Lung microvascular endothelial cell (primary cell): ENCODE measurements at places on chromosomes 6 and 20.

GRCh38 chr20:54665812-54666211 lies 190.4 kb downstream of the DOK5 start:
- no peak for DNase-seq

- peak; percentile 42 for DNase-seq
Measured at GRCh38 chr20:1171461-1172093, 13.2 kb downstream of the TMEM74B start.

- DNase-seq = peak; percentile 42
Measured at GRCh38 chr6:21935561-21936028, 342.0 kb downstream of the SOX4 start.

GRCh38 chr6:55713436-55713835 lies 134.4 kb upstream of the HMGCLL1 start:
- DNase-seq = no peak

DNA sequence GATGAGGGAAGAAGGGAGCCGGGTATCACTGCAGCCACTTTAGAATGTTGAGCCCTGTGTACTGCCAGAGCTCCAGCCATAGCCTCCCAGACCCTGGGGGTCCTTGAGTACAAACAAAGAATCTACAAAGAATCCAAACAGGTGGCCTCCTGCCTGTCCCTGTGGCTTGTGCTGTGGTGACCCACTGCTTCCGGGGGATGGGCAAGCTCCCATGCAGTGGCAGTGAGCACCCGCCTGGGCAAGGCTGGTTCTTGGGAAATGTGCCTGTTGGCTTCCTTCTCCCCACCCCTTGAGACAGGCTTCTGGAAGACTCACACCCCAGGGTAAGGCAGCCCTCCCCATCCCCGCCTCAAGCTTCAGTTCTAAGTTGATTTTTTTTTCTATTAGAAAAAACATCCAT lies 13.9 kb downstream of the SIRPA start:
- DNase-seq = no peak

GRCh38 chr20:36728986-36729385 lies 16.9 kb downstream of the NDRG3 start:
- peak; percentile 4 for DNase-seq

DNA sequence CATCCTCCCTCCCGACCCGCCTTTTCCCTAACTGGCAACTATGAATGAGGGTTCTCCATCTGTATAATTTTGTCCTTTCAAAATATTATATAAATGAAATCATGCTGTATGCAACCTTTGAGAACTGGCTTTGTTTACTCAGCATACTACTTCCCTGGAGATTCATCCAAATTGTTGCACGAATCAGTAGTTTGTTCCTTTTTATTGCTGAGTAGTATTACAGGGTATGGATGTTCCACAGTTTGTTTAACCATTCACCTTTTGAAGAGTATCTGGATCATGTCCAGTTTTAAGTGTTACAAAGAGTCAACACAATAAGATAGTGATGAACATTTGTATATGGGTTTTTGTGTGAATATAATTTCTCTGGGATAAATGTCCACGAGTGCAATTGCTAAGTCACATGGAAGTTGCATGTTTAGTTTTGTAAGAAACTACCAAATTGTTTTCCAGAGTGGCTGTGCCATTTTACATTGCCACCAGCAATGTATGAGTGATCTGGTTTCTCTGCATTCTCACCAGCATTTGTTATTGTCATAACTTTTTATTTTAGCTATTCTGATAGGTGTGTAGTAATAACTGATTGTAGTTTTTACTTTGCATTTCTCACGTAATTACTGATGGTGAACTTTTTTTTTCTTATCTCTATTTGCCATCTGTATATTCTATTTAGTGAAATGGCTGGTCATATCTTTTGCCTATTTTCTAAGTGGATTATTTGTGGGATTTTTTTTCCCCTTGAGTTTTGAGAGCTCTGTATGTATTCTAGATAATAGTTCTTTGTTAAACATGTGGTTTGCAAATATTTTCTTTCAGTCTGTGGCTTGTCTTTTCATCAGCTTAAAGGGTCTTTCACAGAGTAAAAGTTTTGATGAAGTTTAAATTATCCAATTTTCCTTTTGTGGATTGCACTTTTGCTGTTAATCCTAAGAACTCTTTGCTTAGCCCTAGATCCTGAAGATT lies 14.4 kb upstream of the RNF24 start:
- no peak for DNase-seq

DNA sequence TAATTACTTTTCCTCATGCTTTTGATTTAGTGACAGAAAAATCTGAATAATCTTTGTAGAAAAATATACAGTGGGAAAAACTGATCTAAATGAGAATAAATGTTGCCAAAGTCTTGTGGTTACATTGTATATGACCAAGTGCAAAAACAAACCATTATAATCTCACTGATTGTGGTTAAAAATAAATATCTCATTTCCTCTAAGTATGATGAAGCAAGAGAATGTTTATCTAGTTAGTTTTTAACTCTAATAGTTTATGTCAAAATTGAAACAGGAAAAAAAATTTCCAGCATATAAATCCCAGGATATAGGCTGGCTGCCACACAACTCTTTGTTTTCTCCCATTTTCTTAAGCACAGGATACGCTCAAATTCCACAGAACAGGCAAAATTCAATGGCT lies 392.7 kb upstream of the ID4 start:
- no peak for DNase-seq

GRCh38 chr6:87155842-87156815 lies 764 bp downstream of the ZNF292 start:
- peak; percentile 54 for DNase-seq

DNA sequence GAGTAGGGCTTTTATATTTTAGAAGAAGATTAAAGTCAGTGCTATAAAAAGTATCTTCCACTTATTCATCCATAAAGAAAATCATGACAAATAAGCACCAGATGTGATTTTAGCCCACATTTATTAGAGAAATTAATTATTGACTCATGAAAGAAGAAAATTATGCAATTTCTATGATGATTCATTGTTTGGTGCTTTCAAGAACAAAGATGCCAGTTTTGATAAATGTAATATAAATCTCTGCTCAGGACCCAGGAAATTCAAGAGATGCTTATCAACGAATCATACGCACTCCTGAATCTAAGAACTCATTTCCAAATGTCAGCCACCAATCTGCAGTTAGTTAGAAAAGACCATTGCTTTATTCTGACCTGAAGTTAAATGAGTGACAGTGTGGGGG lies 211.4 kb downstream of the ARHGAP18 start:
- peak; percentile 42 for DNase-seq

DNA sequence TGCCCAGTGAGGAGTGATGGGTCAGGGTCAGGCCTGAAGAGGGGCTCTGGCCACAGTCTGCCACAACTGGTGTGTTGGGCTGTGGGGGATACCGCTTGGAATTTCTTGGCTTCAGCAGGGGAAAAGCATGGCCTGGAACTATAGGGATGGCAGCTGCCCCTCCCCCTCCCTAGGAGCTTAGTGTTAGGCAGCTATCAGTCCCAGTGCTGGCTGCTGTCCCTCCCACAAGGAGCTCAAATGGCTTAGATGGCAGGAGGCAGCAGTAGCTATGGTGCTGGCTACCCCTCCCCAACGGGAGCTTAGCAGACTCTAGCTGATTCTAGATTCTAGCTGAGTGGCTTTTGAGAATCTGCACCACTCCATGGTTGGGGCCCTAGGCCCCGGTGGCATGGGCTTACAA lies 414.5 kb upstream of the HSF2 start:
- no peak for DNase-seq

DNA sequence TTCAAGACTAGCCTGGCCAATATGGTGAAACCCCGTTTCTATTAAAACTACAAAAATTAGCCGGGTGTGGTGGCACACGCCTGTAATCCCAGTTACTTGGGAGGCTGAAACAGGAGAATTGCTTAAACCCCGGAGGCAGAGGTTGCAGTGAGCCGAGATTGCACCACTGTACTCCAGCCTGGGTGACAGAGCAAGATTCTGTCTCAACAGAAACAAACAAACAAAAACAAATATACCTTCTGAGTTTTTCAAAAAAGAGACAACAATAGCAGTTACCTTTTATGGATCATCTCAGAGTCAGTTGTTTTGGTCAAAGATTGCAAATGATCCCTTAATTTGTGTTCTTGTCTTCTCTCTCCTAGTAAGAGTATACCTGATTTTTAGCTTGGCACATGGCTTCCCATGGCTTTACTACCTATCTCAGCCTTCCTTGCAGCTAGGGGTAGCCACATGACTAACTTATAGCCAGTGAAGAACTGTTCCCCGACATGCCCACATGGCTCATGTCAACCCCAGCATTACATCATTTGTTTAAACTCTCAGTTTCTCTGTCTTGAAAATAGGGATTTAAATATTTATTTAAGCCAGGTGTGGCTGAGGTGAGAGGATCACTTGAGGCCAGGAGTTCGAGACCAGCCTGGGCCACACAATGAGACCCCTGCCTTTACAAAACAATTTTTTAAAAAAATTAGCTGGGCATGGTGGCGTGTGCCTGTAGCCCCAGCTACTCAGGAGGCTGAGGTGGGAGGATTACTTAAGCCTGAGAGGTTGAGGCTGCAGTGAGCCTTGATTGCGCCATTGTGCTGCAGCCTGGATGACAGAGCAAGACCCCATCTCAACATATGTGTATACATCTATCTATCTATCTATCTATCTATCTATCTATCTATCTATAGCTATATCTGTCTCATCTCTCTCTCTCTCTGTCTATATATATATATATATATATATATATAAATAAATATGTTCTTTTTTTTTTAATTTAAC lies 25.0 kb upstream of the SLC9A8 start:
- no peak for DNase-seq

- DNase-seq = no peak
Measured at GRCh38 chr6:88048578-88048977, 937 bp downstream of the SPACA1 start.

DNA sequence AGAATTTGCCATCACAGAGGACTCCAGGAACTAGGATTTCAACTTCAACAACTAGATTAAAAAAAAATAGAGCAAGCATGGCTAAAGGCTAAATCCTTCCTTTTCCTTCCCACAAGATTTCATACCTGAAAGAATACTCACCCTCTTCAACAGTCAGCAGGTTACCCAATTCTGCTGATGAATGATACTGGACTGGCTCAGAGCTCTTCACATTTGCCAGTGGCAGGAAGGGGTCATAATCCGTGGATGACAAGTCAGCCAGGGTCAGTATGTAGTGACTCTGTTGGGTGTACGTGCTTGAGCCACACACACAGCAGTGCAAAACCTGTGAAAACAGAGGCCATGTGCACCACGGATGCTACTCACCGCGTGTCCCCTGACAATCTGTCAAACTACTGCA lies 152.9 kb downstream of the INSM1 start:
- no peak for DNase-seq

DNA sequence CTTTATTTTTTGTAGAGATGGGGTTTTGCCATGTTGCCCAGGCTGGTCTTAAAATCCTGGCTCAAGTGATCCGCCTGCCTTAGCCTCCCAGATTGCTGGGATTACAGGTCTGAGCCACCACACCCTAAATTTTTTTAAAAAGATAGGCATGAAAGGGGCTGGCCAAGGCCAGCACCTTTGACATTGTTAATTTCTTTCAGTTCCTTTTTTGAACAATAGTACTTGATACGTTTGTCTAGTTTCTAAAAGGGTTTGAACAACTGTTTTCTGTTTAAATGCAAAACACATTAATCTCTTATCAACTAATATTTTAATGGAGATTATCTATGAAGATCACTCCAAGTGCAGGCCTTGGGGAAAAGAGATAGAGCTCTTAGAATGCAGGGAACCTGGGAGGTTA lies 37.6 kb upstream of the PTPRK start:
- DNase-seq = no peak

DNA sequence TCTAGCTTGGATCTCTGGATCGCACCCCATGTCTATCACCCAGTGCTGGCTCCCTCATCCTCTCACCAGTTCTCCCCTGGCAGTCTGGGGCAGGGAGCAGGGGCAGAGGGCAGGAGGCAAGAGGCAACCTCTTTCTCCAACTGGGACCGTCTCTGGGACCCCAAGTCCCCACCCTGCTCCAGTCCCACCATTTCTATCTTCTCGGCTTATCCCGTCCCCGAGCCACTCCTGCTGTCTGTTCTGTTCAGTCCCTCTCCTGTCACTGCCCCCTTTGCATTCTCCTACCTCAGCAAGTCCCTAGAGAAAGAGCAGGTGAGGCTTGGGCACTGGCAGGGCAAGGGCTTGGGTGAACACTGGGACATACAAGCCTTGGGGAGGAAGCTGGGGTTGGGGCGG lies 625 bp upstream of the TNXB start:
- no peak for DNase-seq

DNA sequence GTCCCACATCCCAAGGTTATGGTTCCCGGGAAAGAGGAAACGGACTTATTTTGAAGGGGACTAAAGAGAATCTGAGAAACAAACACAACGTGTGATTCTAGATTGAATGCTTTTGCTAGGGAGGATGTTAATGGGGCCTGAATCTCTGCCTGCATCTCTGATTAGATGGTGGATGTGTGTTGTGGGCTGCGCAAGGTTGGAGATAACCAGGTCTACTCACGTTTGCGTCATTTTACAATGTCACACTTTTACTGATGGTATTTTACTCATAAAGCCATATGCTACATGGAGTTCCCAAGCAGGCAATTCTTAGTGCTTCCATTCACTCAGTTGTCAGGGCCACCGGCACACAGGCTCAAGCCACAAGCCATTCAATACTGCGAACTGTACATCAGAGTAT lies 23.2 kb upstream of the CCR6 start:
- DNase-seq = no peak

DNA sequence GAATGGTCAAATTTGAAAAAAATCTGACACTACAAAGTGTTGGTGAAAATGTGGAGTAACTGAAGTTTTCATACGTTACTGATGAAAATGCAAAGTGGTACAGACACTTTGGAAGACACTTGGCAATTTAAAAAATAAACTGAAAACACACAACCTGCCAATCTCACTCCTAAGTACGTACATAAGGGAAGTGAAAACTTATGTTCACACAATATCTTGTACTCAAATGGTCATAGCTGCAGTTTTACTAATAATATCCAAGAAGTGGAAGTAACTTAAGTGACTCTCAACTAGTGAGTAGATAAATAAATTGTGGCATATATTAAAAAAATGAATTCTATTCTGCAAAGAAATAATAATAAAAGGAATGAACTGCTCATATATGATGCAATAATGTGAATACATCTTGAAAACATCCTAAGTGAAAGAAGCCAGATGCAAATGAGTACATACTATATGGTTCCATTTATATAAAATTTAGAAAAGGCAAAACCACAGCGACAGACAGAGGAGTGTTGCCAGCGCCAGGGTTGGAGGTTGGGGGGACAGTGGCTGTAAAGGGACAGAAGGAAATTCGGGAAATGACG lies 198.2 kb downstream of the ERMARD start:
- DNase-seq = no peak

GRCh38 chr20:33488201-33488600 lies 1.7 kb upstream of the CBFA2T2 start:
- DNase-seq = no peak

GRCh38 chr20:34362502-34363061 lies 491 bp upstream of the ITCH start:
- no peak for DNase-seq

GRCh38 chr6:165872811-165873210 lies 209.8 kb upstream of the PDE10A start:
- DNase-seq = no peak

DNA sequence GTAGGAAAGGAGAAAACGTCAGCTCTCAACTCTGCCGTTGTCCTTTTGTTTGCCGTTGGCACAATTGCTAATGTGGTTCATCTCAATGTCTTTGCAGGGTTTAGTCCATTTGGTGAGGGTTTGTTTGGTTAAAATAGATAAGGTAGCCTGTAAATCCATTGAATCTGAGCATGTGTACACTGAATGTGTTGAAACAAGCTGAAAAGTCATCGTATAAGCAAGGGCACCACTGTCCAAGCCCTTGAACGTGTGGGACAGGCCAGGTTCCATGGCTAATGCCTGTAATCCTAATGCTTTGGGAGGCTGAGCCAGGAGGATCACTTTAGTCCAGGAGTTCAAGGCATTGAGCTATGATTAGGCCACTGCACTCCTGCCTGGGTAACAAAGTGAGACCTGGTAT lies 224.7 kb upstream of the PLCB4 start:
- DNase-seq = no peak
